ENCODE measurements at places on chromosomes 4 and X.

DNA sequence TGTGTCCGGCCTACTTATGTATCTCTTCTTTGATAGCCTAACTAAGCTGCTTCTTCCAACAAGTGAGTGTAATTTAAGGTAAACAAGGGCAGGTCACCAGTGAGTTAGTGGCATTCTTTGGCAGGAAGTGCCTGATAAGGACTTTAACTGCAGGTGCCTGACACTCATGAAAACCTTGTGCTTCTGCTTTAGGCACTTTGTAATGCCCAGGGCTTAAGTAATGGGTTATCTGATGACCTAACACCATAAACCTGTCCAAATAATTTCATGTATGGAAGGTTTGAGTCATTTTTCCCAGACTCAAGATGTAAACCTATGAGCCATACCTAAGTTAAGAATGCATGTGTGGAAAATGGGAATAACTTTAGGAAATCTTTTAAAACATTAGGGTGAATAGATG lies 43.0 kb downstream of the BCOR start:
- no peak for DNase-seq

DNA sequence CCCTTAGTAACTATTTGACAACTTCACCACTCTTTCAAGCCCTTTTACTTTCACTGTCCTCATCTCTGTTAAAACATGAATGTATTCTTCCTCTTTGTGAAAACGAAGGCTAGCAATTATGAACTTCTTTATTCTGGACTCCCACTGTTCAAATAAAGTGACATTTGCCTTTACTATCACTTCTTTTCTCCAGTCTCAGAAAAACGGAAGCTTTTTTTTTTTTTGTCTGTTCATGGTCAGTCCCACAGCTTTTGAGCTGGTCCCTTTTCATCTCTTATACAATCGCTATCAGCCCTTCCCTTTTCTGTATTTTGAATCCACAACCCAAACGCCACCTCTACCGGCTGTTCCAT lies 327.7 kb downstream of the DKK2 start:
- DNase-seq, result no peak

- DNase-seq, result no peak
Observed at GRCh38 chr4:127491571-127491970, 141.2 kb upstream of the INTU start.

DNA sequence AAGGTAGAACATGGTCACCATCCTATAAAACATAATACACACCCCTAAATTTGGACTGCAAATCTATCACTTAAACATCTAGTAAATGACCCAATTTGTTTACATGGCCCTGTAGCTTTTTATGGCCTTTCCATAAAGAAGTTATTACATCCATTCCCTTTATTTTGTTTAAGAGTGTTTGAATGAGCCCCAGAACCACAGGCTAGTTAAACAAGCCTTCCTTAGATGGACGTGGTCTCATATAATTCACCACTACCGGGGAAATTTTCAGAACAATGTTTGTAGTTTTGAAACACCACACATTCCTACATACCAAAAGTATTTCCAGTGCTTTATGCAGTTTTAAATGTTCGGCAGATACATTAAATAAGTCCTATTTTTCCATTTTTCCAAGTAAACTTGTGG lies 12.3 kb downstream of the PDGFC start:
- DNase-seq, result no peak

- no peak for DNase-seq
Observed at GRCh38 chrX:121161501-121161933, 114.1 kb downstream of the GLUD2 start.

GRCh38 chr4:140054861-140055260 lies 99.1 kb downstream of the MAML3 start:
- DNase-seq, result no peak

- DNase-seq, result no peak
Observed at GRCh38 chr4:48133669-48134068, 381 bp downstream of the TXK start.

DNA sequence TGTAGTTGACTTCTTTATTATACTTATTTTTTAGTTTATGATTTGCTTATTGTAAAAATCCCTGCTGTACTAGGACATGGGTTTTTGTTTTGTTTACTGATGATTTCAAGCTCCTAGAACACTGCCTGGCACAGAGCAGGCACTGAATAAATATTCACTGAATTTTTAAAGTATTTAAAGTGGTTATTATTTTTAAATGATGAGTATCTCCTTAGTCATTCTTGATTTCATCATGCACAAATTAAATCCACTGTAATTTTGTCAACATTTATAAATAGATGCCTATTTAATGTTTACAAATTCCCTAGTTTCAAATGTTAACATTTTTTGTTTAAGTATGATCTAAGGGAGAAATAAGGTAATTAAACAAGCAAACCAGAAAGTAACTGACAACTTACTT lies 367.9 kb upstream of the SLIT2 start:
- no peak for DNase-seq

GRCh38 chr4:53553486-53554210 lies 37.6 kb downstream of the LNX1 start:
- no peak for DNase-seq

- no peak for DNase-seq
Observed at GRCh38 chrX:150813922-150814321, 84.5 kb downstream of the CD99L2 start.

- no peak for DNase-seq
Observed at GRCh38 chr4:24570172-24570571, 14.2 kb downstream of the DHX15 start.

DNA sequence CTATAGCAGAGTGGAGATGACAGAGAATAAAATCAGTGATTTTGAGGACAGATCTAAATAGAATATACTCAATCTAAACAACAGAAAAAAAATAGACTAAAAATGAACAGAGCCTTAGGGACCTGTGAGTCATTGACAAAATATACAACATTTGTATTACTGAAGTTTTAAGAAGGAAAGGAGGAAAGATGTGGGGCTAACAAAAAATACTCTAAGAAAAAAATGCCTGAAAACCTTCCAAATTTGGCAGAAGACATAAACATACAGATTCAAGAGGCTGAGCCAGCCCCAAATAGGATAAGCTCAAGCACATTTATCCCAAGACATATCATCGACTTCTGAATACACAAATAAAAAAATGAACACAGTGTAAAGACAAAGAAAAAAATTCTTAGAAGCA lies 123.6 kb upstream of the INTU start:
- no peak for DNase-seq

- DNase-seq, result no peak
Observed at GRCh38 chr4:81196126-81196650, 18.8 kb downstream of the PRKG2 start.

DNA sequence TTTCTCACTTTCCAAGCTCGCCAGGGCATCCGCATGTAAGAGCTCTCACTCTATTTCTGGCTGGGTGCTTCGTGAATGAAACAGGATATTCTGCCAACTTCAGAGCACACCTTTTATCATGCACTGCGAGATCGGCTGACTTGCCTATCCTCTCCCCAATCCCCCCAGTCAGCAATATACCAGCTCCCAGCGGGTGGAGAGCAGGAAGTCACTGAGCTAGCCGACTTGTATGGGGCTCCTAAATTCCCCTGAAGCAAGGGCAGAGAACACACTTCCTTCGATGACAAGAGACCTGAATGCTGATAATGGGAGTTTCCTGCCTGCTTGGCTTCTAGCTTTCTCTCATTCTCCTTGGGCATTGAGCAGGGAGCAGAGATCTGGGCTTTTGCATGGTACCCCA lies 33.8 kb upstream of the MAMLD1 start:
- no peak for DNase-seq

- no peak for DNase-seq
Observed at GRCh38 chrX:109155161-109155560, 326.7 kb downstream of the GUCY2F start.

DNA sequence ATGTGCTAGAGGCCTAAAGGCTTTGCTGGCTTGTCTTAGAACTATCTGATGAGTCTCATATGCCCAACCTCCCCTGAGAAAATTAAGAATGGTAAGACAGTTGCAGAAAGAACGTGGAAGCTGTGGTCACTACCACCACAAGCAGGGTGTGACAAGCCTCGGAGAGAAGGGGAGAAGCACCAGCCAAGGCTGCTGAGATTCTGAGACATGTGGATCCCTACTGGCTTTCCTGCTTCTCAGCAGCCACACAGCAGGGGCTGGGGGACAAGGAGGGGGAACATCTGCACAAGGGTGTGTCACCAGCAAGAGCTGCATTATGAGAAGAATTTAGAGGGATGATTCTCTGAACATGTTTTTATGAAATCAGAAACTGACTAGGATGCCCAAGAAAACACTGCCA lies 19.4 kb downstream of the TAPT1 start:
- DNase-seq, result no peak

GRCh38 chr4:22115262-22115661 lies 166.7 kb upstream of the KCNIP4 start:
- DNase-seq, result no peak

DNA sequence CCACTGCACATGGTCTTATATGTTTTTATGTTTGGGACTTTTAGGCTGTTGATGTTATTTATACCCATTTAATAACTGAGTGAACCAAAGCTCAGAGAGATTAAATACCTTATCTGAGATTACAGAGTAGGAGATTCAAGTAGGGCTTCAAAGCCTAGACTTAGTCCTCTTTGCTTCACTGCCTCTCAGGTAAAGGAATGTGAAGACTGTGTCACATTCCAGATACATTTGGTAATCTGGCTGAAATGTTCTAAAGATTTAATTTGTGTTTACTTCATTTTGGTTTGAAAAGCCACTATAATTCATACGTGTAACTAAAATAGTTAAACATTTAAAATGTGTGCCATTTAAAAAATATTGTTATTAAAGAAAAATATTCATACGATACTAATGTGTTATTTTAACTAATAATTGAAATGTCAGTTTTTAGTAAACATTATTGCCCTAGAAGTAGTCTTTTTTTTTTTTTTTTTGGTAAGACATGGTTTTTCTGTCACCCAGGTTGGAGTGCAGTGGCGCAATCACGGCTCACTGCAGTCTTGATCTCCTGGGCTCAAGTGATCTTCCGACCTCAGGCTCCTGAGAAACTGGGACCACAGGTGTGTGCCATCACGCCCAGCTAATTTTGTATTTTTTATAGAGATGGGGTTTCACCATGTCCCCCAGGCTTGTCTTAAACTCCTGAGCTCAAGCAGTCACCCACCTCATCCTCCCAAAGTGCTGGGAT lies 54.3 kb downstream of the WWC2 start:
- DNase-seq, result no peak

DNA sequence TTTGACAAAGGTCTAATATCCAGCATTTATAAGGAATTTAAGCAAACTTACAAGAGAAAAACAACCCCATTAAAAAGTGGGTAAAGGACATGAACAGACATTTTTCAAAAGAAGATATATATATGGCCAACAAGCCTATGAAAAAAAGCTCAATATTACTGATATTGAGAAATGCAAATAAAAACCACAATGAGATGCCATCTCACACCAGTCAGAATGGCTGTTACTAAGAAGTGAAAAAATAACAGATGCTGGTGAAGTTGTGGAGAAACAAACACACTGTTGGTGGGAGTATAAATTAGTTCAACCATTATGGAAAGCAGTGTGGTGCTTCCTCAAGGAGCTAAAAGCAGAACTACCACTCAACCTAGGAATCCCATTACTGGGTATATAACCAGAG lies 91.6 kb upstream of the EFHC2 start:
- DNase-seq, result no peak
